NCI-H1694 (cell line): ENCODE measurements at places on chromosomes 13 and 19.

DNA sequence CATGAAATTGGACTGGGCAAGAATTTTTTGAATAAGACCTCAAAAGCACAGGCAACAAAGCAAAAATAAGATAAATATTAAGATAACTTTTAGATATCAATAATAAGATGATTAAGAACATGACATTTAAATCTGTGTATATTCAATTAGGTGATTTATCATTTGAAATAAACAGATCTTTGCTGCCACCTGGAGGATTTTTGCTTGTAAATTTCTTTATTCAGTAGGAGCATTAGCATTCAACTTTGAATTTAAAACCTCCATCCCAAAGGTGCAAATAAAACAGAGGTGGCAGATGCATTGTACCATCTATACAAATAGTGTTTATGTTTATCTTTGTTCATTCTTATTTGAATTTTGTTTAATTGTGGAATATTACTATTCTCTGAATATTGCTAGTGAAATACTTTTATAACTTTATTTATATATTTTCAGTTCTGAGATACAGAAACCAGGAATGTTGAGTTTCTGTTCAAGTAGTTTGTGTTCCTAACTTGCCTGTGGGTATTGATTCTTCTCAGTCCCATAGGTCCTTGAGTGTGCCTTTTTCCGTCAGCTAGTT lies 20.9 kb downstream of the COG6 start:
- peak; percentile 72 for DNase-seq

- DNase-seq: peak; percentile 60
These were observed 81.6 kb downstream of the DPF1 start for GRCh38 chr19:38142176-38143035.

- peak; percentile 28 for DNase-seq
These were observed 202.3 kb upstream of the KLHL1 start for GRCh38 chr13:70310396-70311119.

DNA sequence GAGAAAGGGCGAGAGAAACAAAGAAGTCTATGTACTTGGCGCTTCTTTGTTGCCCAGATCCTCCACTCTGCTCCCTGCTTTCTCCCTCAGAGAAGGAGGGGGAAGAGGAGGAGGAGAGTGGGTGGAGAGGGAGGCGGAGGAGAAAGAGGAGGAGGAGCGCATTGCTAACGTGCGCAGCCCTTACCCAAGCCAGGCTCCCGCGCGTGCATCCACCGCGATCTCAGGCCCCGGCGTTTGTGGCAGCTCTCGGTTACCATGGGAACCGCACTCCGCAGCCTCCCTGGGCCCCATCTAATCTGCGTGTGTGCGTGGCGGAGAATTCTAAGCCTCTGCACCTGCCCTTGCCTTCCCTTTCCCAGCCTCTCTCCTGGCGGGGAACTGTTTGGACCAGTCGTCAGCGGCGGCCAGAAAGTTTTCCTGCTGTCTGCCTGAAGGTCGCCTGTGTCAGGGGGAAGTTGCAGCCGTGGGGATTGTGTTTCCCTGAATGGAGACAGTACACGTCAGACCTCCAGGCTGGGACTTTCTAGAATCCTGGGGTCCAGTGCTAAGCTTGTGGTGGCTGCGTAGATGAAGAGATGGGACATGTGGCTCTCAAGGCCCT lies at the start of gene ERICH6B:
TSS of gene ERICH6B (minus strand) at position 239 of the 601 bp plus-strand sequence. CDS start 18,734 bp downstream, outside the sequence.
- no peak for DNase-seq

DNA sequence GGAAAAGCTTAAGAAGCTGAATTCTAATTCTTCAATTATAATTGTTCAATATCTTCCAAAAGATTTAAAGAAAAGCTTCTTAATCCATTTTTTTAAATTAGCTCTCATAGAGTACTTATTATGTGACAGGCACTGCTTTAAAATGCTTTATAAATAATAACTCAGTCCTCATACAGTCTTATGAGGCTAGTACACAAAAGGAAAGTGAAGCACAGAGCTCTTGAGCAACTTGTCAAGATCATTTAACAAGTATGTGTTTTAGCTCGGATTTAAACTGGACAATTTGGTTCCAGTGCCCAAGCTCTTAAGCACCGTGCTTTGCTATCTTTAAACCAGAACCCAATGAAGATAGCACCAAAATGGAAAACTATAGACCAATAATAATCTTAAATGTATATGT lies 106.1 kb downstream of the DHRS12 start:
- no peak for DNase-seq

DNA sequence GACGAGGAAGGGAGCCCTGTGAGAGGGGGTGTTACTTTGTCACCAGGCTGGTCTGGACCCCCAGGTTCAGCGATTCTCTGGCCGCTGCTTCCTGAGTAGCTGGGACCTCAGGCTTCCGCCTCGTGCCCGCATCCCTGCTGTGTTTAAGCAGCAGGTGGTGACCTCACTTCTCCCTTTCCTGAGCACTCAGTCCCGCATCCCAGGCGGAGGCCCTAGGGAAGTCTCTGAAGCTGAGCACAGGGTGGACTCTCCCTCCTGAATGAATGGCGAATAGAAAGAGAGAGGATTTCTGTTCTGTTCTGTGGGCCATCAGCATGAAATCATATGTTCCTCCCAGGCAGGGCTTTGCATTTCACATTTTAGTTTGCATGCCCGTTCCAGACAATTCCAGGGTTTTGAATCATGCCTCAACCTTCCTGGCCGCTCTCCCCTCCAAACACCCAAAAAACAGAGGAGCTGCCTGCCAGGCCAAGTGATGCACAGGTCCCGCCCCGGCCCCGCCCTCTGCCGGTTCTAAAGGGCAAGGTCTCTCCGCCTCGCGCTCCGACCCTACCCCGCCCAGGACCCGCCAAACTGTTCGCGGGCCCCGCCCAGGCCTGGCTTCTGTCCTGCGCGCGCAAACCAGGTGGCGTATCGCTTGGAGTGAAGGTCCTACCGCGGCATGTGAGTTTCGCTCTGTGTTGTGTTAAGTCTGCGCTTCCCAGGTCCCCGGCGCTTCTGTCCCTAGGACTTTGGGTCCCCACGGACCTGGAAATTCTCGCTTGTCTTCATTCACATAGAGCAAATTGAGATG lies 35.1 kb upstream of the ZNF808 start:
- no peak for DNase-seq

GRCh38 chr13:104198801-104199200 lies 1132.6 kb upstream of the SLC10A2 start:
- DNase-seq: no peak

DNA sequence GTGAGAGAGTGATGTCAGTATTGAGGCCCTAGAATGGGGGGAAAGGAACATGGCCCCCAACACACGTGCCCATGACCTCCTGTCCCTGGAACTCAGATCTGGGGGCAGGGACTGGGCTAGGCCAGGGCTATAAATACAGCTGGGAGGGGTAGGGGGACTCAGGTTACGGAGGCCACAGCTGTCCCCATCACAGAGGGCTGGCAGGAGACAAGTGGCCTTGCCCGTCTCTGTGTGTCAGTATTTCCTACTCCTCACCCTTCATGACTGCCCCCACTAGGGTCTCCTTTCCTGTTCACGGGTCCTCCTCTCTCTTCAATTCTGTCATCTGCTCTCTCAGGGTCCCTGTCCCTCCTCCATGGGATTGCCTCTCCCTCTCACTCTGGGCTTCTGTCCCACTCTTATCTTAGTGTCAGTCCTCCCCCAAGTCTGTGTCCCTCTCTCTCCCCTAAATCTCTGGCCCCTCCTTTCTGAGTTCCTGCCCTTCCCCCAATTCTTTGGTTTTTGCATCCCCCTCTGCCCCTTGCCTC lies 687 bp upstream of the HRC start:
- DNase-seq: no peak

DNA sequence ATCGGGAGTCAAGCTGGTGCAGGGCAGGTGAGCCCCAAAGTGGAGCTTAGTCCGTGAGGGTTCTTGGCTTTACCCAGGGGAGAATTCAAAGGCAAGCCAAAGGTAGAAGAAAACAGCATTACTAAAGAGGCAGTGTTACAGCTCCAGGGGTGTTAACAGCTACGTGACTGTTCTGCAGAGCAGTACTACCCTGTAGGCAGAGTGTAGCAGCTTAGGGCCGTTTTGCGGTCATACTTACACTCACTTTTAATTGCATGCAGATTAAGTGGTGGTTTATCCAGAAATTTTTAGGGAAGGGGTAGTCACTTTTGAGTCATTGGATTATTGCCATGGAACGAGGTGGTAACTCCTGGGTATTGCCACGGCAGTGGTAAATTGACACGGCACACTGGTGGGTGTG lies 482.2 kb downstream of the SLITRK5 start:
- no peak for DNase-seq

DNA sequence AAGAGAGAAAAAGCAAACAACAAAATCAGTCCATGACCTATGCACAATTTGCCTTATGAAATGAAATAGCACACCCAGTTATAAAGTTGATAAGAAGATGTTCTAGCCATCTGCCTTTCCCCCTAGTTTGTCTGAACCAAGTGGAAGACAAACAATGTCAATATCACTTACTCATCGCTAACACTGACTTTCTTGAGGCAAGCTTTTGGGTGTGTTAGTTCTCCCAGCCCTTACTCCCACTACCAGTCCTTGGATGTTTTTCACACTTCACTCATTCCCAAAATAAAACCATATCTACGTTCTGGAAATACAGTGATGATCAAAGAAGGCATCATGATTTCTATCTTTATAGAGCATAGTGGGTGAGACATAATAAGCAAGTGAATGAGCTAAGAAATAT lies 393.8 kb downstream of the PCDH20 start:
- DNase-seq: no peak

DNA sequence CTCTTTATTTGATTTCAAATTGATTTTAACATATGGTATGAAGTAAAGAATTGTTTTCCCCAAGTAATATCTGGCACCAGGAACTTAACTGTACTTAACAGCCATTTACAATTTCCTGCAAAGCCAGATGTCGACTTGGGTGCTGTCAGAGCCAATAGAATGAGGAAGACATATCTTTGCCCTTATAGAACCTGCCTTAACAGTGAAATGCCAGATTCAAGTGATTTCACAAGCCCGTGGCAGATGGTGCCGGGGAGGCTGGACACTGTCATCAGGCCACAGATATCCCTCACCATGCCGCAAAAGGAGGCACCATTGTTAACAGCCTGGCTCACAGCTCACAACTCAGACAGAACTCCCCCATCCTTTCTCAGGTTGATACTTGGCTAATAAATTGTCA lies 48.7 kb downstream of the ESD start:
- DNase-seq: no peak

- DNase-seq: no peak
These were observed 166.2 kb downstream of the SLITRK1 start for GRCh38 chr13:83716121-83716520.
